ENCODE measurements at places on chromosomes 1 and 21.
A peak's percentile ranks its signal among the peaks of the same experiment; 100 is the strongest.

- DNase-seq, result no peak
These were observed 31.2 kb upstream of the IFNAR2 start for GRCh38 chr21:33198346-33199099.

GRCh38 chr1:151131701-151132334 lies 14.6 kb downstream of the SEMA6C start:
- DNase-seq, result no peak

- DNase-seq, result no peak
These were observed 248.8 kb upstream of the FOXD3 start for GRCh38 chr1:63073309-63074306.

GRCh38 chr1:53337499-53337898 lies 9.6 kb upstream of the LRP8 start:
- no peak for DNase-seq

DNA sequence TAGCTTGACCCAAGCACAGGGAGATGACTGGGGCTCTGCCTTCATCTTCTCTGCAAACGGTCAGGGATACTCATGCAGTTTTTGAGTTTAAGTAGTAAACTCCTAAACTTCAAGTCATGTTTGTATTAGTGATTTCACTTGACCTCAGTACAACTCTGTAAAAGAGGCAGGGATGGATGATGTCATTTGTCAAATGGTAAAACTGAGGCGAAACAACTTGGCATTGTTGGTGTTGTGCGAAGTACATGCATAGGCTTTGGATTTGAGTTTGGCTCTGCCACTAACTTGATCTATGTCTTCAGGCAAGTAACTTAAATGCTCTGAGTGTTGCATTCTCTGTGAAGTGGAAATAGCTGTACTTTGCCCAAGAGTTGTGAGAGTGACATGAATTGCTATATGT lies 42.7 kb downstream of the WNT4 start:
- DNase-seq, result no peak

DNA sequence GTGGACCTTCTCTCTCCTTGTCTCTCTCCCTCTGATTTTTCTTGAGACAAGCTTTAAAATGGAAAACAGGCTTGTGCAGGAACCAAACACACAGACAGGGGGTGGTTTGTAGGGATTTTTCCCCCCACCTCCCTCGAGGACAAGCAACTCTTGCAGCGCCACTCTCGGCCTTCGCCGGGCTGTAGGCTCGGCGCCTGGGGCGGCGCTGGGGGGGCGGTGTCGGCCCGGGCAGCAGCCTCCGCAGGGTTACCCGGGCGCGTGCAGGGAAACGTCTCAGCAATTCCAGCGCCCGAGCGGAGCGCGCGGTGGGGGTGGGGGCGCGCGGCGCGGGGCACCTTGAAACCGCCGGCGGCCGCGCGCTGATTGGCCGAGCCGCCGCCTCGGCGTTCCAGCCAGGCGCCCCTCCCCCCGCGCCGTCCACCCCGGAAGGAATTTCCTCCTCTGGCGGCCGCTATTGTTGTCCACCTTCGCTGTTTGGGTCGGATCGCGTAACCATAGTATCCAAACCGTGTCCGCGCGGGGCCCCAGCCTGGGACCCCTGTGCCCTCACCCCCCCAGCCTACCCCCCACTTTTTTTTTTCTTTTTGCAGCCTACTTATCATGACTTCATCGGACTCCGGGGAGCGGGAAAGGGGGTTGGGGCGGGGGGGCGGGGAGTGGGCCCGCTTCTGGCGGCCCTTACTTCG lies 59.8 kb upstream of the ACOT11 start:
- peak; percentile 69 for DNase-seq

DNA sequence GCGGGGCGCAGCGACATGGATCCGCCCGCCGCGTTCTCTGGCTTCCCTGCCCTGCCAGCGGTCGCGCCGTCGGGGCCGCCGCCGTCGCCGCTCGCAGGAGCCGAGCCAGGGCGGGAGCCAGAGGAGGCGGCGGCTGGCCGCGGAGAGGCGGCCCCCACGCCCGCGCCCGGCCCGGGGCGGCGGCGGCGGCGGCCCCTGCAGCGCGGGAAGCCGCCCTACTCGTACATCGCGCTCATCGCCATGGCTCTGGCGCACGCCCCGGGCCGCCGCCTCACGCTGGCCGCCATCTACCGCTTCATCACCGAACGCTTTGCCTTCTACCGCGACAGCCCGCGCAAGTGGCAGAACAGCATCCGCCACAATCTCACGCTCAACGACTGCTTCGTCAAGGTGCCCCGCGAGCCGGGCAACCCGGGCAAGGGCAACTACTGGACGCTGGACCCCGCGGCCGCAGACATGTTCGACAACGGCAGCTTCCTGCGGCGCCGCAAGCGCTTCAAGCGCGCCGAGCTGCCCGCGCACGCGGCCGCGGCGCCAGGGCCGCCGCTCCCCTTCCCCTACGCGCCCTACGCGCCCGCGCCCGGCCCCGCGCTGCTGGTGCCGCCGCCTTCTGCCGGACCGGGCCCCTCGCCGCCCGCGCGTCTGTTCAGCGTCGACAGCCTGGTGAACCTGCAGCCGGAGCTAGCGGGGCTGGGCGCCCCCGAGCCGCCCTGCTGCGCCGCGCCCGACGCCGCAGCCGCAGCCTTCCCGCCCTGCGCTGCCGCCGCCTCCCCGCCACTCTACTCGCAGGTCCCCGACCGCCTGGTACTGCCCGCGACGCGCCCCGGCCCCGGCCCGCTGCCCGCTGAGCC lies 459 bp downstream of the FOXE3 start:
- no peak for DNase-seq

- DNase-seq, result no peak
These were observed 295.3 kb downstream of the PTPRU start for GRCh38 chr1:29531596-29531995.

Measured in stimulated activated CD8-positive, alpha-beta memory T cell treated with anti-CD3 and anti-CD28 coated beads, Interleukin-15, amount 100 ng/mL, for 48 hours (primary cell).